Effector memory CD8-positive, alpha-beta T cell (primary cell): ENCODE measurements at places on chromosomes 5 and 9.

DNA sequence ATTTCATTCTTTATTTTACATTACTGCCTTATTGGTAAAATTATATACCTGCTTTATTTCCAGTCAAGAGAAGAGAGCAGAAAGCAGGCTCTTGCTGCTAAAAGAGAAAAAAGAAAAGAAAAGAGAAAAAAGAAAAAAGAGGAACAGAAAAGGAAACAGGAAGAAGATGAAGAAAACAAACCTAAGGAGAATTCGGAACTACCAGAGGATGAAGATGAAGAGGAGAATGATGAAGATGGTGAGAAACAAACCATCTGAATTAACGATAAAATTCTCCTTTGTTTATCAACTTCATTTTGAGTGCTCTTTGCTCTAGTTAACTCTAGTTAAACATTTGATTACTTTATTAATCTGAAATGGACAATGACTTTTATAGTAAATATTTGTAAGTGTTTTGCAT, 23.5 kb upstream of the EIF4EBP3 start:
- no peaks in the 10 kb centered on the region for H3K27me3 ChIP-seq
- H3K36me3 ChIP-seq = peaks cover 62% of the 10 kb centered on the region
- H3K4me1 ChIP-seq = peaks cover 2% of the 10 kb centered on the region
- H3K27ac ChIP-seq = peak overlapping the region; percentile 57
- no peak overlapping the region for H3K4me3 ChIP-seq
- no peak for DNase-seq

- H3K4me1 ChIP-seq = no peaks in the 10 kb centered on the region
- no peak overlapping the region for H3K4me3 ChIP-seq
- no peak for DNase-seq
- H3K36me3 ChIP-seq = no peaks in the 10 kb centered on the region
Observed at GRCh38 chr5:5370059-5370774, 52.3 kb upstream of the ICE1 start.

- H3K4me3 ChIP-seq = no peak overlapping the region
- H3K27me3 ChIP-seq = peaks cover 28% of the 10 kb centered on the region
- H3K36me3 ChIP-seq = no peaks in the 10 kb centered on the region
- no peak overlapping the region for H3K27ac ChIP-seq
Observed at GRCh38 chr9:69931340-69931739, 110.7 kb downstream of the CFAP95 start.

DNA sequence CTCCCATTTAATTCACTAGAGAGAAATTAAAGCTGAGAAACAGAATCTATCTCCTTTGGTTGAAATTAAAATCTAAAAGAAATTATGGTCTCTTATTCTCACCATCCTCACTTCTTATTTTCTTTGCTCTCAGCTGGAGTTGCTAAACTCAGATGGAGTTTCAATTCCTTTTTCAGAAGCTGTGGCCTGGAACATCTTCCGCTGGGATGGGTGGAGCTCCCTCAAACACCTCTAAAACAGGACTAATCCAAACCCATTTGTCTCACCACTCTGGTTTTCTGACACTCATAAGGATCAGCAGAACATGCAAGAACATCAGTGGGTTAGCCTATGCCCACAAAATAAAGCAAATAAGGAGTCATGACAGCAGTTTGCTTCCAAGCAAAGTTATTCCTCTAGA, 39.6 kb upstream of the CEP78 start:
- H3K36me3 ChIP-seq = no peaks in the 10 kb centered on the region
- peak overlapping the region; percentile 67 for H3K27ac ChIP-seq
- no peak overlapping the region for H3K4me3 ChIP-seq
- H3K4me1 ChIP-seq = peaks cover 19% of the 10 kb centered on the region
- no peaks in the 10 kb centered on the region for H3K27me3 ChIP-seq
- no peak for DNase-seq

GRCh38 chr5:181111010-181111409, 20.0 kb downstream of the OR2V1 start:
- no peaks in the 10 kb centered on the region for H3K36me3 ChIP-seq
- no peaks in the 10 kb centered on the region for H3K4me1 ChIP-seq
- H3K4me3 ChIP-seq = no peak overlapping the region
- H3K27me3 ChIP-seq = peaks cover 81% of the 10 kb centered on the region
- no peak for DNase-seq

DNA sequence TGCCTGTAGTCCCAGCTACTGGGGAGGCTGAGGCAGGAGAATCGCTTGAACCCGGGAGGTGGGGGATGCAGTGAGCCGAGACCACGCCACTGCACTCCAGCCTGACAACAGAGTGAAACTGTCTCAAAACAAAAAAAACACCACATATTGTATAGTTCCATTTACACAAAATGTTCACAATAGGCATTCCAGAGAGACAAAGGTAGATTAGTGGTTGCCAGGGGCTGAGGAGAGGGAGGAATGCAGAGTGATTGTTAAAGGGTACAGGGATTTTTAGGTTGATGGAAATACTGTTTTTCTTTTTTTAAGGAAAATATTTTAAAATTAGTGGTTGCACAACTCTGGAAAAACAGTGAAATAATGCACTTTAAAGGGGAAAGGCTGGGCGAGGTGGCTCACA, 19.6 kb downstream of the ETF1 start:
- no peak for DNase-seq
- peaks cover 30% of the 10 kb centered on the region for H3K4me1 ChIP-seq
- peaks cover 60% of the 10 kb centered on the region for H3K36me3 ChIP-seq

- DNase-seq = no peak
- H3K4me3 ChIP-seq = no peak overlapping the region
- no peak overlapping the region for H3K27ac ChIP-seq
- H3K4me1 ChIP-seq = no peaks in the 10 kb centered on the region
- H3K36me3 ChIP-seq = no peaks in the 10 kb centered on the region
- H3K27me3 ChIP-seq = no peaks in the 10 kb centered on the region
Observed at GRCh38 chr5:82519558-82519957, 241.4 kb upstream of the RPS23 start.

DNA sequence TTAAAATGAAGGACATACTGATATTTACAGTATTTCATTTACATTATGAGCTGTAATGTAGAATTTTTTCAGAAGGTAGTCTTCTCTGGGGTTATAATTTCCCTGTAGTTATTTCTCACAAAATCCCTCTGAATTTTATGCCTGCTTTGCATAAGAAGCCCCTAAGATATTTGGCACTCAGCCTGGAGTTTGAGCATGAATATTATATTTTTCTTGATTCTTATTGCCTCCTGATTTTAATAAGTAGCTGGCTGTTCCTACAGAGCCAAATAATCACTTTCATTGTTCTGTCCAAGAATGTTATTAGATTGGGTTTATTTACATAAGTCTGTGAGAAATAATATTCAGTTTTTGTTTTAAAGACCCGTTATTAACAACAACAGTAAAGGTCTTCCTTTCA, 195.0 kb downstream of the FER start:
- no peak overlapping the region for H3K4me3 ChIP-seq
- H3K4me1 ChIP-seq = no peaks in the 10 kb centered on the region
- DNase-seq = no peak
- H3K36me3 ChIP-seq = no peaks in the 10 kb centered on the region
